ENCODE measurements at places on chromosomes 1 and 21.

- no peak for DNase-seq
Measured at GRCh38 chr1:43945674-43946235, 995 bp upstream of the IPO13 start.

DNA sequence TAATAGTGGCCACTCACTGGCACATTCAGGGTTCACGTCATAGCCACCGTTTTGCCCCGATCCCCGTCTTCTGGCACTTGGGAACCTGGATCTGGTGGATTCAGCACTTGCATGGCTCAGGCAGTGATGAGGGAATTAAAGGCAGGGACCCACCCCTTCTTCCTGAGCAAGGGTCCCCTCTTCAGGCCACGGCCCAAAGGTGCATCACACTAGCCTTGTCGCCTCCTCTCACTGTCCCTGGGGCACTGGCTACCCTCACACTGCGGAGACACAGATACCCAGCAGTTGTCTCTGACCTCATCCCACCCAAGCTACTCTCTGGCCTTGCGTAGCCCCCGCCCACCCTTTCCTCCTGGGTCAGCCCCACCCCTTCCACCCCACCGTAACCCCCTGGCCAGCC is 19.9 kb upstream of the LDLRAP1 start:
- peak; percentile 22 for DNase-seq

DNA sequence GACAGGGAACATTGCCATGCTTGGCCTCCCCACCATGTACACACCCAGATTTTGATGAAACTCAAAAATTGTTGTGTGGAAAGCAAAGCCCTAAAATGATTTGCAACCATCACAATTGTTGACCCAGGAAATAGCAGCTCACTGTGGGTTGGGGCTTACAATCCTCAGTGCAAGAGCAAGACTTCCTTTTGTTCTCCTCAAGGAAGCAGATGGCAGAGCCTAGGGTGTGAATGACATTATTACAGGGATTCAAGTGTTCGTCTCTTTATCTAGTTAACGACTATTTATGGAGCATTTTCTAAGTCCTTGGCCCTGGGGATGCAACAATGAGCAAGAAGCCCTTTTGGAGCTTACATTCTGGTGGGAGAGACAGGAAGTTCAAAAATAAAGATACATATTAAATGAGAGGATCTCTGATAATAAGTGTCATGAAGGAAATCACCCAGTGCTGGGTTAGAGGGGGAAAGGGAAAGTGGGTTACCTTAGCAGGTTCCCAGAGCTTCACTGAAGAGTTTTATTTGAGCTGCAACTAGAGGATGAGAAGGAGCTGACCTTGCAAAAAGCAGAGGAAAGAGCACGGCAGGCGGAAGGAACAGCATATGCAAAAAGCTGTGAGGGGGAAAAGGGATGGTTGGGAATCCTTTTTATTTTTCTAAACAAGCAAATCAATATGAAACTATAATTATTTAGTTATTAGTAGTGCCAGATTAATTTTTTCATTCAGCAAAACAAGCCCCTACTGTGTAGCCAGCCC is 38.5 kb upstream of the ID3 start:
- no peak for DNase-seq

GRCh38 chr1:9732123-9732971 is 80.8 kb downstream of the PIK3CD start:
- no peak for DNase-seq

GRCh38 chr1:62995173-62995572 is 211.2 kb downstream of the ATG4C start:
- DNase-seq, result no peak

DNA sequence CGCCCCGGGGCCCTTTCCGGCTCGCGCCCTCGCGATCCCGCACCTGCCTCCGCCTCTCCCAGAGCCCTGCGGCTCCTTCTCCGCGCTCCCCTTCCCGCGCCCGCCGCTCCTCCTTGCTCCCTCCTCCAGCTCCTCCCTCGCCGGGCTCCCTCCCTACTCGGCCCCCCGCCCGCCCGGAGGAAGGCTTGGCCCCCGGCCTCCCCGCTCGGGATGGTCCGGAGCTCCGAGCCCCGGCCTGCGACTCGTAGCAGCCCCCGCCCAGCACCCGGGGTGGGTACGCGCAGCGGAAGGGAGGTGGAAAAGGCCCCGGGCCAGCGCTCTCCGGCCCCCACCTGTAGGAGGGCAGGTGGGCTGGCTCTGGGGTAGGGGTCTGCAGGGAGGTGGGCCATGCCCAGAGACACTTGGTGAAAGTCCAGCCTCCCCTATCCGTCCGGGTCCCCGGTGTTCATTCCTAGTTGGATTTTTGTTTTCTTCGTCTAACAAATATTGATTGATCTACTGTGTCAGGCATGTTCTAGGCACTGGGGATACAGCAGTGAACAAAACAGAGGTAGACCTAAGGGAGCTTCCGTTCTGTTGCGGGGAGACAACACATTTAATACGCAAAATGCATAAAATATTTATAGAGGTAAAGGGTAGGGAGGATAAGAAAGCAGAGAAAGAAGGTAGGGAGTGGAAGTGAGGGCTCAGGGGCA is at the start of gene HTR1D:
Gene HTR1D, minus strand, starts transcription at position 82 of the 695 bp plus-strand sequence. CDS start 23,283 bp downstream, outside the sequence.
- no peak for DNase-seq

GRCh38 chr1:174167265-174167803 is 8.0 kb downstream of the RABGAP1L start:
- DNase-seq, result no peak

DNA sequence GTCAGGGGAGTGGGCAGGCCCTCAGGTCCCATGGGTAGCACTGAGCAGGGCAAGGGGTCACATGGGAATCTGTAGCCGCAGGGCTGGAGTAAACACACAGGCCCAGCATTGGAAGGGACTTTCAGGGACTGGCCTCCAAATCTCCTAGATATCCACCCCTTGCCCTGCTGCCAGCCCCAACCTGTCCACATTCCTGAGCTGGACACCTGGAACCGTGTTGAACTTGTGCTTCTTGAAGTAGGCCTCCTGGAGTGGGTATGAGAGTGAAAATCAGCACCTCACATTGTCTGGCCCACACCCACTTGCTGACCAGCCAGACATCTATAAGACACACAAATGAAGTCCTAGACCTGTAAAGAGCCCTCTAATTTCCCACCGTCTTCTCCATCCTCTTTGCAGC is 7.7 kb downstream of the POMGNT1 start:
- DNase-seq, result no peak

- no peak for DNase-seq
Measured at GRCh38 chr21:43850728-43851295, 14.2 kb upstream of the AGPAT3 start.

GRCh38 chr1:49630156-49630555 is 393.6 kb downstream of the AGBL4 start:
- no peak for DNase-seq

GRCh38 chr1:94686882-94687281 is 133.3 kb upstream of the SLC44A3 start:
- DNase-seq, result no peak

DNA sequence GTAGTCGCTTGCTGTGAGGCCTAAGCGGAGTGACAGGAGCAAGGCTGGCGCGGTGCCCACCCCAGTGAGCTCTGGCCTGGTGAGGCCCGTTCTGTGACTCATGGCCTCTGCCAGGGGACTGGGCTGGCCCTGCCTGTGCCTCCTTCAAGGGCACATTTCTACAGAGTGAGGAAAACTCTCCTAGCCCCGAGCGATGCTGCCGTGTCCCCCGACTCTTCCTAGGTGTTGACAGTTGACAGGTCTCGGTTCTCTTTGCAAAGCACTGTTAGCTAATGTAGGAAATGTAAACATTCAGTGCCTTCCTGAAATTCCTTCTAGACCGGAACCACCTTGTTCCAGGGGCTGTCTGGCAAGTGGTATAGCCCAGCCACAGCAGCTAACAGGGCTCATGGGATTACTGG is 43.9 kb downstream of the ABCG1 start:
- DNase-seq, result peak; percentile 13

DNA sequence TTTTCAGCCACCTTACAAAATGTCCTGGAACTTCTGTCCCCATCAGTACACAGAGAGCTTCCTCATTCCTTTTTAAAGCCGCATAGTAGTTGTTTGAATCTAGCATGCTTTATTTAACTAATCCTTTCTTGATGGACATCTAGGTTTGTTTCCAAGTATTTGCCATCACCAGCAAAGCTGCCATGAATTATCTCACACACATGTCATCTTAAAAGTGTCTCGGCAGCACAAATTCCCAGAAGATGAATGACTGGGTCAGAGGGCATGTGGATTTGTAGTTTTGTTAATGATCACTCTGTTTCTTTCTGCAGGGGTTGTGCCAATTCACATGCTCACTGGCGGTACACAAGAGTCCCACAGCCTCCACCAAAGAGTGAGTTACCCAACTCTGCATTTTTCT is 68.3 kb downstream of the CLIC6 start:
- no peak for DNase-seq

DNA sequence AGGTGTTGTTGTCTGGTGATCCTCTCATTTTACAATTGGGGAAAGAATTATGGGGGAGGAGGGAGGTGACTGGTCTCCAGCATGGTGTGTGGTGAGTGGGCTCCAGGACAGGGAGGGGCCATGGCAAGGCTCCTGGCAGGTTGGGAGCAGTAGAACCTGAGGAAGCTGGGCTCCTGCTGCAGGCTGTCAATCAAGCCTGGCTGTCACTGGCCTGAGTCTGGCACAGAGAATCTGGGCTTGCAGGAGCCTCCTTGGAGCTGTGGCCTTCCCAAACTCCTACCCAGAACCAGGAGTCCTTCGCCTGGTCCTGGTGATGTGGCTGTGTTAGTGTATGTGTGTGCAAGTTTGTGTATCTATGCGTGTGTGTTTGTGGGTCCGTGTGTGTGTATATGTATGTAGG is 131.9 kb upstream of the CSF3R start:
- no peak for DNase-seq

DNA sequence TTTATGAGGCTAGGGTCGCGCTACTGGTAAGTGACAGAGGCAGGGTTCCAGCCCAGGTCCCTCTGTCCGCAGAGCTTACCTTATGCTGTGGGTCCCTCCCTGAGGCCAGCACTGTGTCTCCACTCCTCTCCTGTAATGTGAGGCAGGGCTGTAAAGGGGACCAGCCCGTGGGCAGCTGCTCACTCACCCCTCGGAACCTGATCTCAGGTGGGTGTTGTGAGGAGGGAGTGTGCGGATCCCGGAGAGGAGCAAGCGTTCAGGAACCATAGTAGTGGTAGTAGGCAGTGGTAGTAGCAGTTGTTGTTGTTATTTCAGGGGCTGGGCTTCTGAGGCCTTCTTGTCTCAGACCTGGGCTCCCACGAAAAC is 1.7 kb downstream of the ZC3H12A start:
- DNase-seq, result no peak

- no peak for DNase-seq
Measured at GRCh38 chr21:23633447-23633940, 1973.8 kb downstream of the MRPL39 start.

- no peak for DNase-seq
Measured at GRCh38 chr21:35149698-35150097, 100.6 kb upstream of the RUNX1 start.

DNA sequence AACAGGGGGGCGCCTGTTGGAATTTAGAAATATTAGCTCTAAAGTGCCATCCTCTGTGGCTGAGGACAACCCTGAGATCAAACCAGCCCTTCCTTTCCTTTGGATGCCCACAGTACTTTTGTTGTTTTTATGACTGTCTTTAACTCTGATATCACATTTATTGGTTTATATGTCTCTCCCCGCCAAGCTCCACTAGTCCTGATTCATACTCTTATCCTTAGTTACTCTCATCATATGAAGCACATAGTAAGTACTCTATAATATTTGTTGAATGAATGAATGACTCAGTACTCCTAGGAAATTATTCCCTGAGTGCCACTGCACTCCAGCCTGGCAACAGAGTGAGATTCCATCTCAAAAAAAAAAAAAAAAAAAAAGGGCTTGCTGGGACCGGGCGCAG is 22.6 kb upstream of the NRDC start:
- no peak for DNase-seq

DNA sequence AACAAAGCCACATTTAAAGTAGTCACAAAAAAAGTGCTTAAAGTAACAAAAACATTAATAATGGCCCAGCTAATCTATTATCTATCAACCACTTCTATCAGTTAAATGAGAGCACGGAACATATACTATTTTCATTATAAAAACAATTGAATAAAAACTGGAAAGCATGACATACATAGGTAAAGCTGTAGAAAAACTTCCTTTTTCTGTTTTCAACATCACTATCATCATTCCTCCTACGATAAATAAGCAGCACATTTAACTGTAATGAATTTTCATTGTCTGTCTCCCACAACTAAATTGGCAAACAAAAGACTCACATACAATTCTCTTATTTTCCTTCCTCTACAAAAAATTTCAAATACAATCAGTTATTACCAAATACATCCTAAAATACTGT is 96.4 kb upstream of the DPH5 start:
- no peak for DNase-seq

DNA sequence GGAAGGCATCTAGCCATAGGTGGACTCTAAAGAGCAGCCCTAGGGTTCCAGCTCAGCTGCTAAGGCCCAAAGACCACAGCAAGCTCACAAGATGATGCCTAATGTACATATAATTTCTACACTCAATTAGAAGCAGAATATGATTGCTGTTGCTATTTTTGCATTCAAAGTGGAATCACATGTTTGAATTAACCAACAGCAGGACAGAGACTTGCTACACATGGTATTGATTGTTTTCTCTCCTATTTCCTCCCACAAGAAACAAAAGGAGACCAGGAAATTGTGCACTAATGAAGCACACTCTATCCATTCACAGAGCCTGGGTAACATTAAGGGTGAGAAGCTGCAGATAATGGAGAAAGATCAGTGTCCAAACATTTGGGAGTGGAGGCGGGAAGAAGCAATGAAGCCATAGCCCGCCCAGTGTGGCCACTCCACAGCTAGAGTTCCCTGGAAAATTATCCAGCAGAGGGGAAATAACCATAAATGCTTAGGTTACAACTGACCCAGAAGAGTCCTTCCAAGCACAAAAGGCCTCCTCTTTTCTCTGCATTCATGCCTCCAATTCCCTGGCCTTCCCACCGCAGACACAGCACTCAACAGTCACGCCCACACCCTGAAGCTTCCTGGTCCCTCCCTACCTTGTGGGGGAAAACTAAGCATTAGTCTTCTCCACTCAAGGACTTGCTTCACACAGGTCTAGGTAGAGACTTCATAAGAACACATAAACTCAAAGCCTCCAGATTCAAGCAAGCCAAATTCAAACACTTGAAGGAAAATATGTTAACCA is 7.5 kb downstream of the CNN3 start:
- DNase-seq, result no peak

- DNase-seq, result peak; percentile 96
Measured at GRCh38 chr1:169106095-169106920, at the start of gene ATP1B1. TSS of gene ATP1B1 (plus strand) at chr1:169106690. CDS start at chr1:169106830, 140 bp downstream.

- no peak for DNase-seq
Measured at GRCh38 chr1:163188947-163189346, 13.8 kb downstream of the RGS5 start.

- DNase-seq, result no peak
Measured at GRCh38 chr1:202234331-202235002, 40.9 kb downstream of the LGR6 start.

- no peak for DNase-seq
Measured at GRCh38 chr1:19577036-19577435, 67.1 kb upstream of the NBL1 start.

GRCh38 chr1:155160128-155160527 is 13.0 kb downstream of the KRTCAP2 start:
- DNase-seq, result no peak

All from NCI-H1092 (cell line).